Right atrium auricular region (tissue), 2 donors: ENCODE measurements at places on chromosomes 7 and 10. TPM values are rescaled to one million over a fixed set of nuclear protein-coding genes. Genes with fewer than 3 reads are reported as not detected.

EFCAB10 gene
- total RNA-seq: not detected

MSMB gene
- total RNA-seq: not detected

GRCh38 chr10:123778719-123779517 is 112.7 kb downstream of the CPXM2 start:
- H3K4me1 ChIP-seq: no peaks in the 10 kb centered on the region
- no peak overlapping the region for H3K27ac ChIP-seq
- no peaks in the 10 kb centered on the region for H3K27me3 ChIP-seq
- no peaks in the 10 kb centered on the region for H3K36me3 ChIP-seq

GRCh38 chr10:79488336-79488735 is 24.0 kb upstream of the EIF5AL1 start:
- peak overlapping the region; percentile 67 for H3K27ac ChIP-seq
- H3K4me3 ChIP-seq: no peak overlapping the region
- H3K4me1 ChIP-seq: peaks cover 38% of the 10 kb centered on the region
- no peaks in the 10 kb centered on the region for H3K27me3 ChIP-seq

DNA sequence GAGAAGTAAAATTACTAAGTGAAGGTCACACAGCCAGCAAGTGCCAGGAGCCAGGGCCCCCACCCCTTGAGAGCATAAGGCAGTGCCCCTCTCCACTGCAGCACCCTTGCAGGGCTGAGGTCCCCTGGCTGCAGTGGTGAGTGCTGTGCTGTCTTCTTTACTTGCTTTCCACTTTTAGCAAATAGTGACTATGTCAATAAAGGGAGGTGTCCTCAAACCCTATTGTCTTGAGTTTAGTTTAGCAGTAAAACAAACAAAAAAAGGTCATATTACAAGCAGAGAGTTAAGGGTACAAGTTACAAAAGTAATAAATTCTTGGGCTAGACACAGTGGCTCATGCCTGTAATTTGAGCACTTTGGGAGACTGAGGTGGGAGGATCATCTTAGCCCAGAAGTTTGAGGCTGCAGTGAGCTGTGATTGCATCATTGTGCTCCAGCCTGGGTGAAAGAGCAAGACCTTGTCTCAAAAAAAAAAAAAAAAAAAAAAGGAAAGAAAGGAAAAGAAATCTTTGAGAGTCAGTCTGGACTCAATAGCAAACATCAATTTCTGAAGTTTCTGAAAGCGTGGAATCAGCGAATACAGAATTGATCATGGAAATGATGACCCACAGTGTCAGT is 39.0 kb upstream of the KIF5B start:
- no peaks in the 10 kb centered on the region for H3K4me1 ChIP-seq
- no peak overlapping the region for H3K4me3 ChIP-seq
- no peak overlapping the region for H3K27ac ChIP-seq
- H3K27me3 ChIP-seq: no peaks in the 10 kb centered on the region

DNA sequence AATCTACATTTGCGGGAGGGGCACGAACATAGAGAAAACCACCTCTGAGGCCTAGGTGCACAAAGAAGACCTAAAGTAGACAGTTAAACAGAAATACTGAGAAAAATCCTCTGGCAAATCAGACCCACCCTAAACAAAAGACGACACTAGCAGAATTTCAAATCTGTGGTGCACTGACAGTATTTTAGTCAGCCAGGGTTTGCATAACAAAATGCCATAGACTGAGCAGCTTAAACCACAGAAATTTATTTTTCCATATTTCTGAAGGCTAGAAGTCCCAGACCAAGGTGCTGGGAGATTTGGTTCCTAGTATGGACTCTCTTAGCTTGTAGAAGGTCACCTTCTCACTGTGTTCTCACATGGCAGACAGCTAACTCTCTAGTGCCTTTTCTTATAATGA is 26.3 kb downstream of the IPMK start:
- no peak overlapping the region for H3K4me3 ChIP-seq
- no peaks in the 10 kb centered on the region for H3K4me1 ChIP-seq
- peaks cover 7% of the 10 kb centered on the region for H3K36me3 ChIP-seq
- H3K27me3 ChIP-seq: no peaks in the 10 kb centered on the region
- DNase-seq: no peak

GRCh38 chr10:58107506-58107905 is 160.2 kb downstream of the IPMK start:
- no peaks in the 10 kb centered on the region for H3K4me1 ChIP-seq
- no peaks in the 10 kb centered on the region for H3K36me3 ChIP-seq
- DNase-seq: no peak
- H3K27ac ChIP-seq: no peak overlapping the region
- H3K4me3 ChIP-seq: no peak overlapping the region
